HuH-7 (cell line): ENCODE measurements at places on chromosomes 12 and 14.

GRCh38 chr14:87411370-87411769 lies 581.6 kb downstream of the GALC start:
- no peak for DNase-seq

DNA sequence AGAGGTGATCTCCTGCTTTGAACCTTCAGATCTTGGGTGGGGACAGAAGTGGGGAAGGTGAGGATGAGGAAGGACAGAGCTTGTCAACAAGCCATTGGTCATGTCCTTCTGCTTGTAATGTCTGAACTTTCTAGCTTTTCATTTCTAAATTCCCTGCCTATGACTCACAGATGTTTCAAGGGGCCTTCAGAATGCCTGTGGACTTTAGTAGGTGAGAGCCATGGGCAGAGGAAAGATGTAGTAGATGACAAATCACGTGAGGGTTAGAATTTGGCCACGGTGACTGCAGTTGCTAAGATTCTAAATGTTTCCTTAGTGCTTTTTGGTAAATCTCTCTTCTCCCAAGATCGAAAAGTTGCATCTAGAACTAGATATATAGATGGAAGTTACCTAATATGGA lies 18.7 kb upstream of the CREBL2 start:
- DNase-seq: no peak

- no peak for DNase-seq
Measured at GRCh38 chr14:77194706-77195105, 13.1 kb downstream of the TMEM63C start.

DNA sequence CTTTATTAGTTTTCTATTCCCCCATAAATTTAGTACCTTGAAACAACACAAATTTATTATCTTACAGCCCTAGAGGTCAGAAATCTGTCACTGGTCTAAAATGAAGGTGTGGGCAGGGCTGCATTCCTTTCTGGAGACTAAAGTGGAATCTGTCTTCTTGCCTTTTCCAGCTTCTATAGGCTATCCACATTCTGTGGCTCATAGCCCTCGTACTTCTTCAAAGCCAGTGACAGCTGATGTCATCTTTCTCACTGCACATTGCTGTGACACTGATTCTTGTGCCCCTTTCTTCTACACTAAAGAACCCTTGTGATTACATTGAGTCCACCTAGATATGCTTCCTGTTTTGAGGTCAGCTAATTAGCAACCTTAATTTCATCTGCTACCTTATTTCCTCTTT lies 23.2 kb upstream of the DCN start:
- no peak for DNase-seq

DNA sequence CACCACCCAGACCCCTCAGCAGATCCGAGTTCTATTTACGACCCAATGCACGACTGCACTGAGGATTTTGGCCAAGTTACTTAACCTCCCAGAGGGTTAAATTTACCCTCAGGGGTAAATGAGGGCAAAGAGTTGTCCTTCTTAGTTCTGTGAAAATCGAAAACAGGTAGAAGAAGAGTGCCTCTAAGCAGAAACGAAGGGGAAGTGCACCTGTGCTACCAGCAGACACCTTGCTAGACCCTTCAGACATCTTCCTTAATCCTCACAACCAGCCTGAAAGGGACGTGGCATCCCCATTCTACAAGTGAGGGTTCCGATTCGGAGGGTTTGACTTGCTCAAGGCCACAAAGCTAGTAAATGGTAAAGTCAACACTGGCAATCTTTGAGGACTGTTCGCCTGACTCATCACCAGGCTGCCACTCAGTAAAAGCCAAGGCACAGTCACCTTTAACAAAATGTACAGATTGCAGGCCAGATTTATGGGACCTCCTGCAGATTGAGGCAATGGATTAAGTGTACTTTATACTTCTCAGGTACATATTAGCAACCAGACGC lies 1.6 kb downstream of the GSG1 start:
- no peak for DNase-seq

- no peak for DNase-seq
Measured at GRCh38 chr14:74636424-74637177, 24.6 kb upstream of the LTBP2 start.

DNA sequence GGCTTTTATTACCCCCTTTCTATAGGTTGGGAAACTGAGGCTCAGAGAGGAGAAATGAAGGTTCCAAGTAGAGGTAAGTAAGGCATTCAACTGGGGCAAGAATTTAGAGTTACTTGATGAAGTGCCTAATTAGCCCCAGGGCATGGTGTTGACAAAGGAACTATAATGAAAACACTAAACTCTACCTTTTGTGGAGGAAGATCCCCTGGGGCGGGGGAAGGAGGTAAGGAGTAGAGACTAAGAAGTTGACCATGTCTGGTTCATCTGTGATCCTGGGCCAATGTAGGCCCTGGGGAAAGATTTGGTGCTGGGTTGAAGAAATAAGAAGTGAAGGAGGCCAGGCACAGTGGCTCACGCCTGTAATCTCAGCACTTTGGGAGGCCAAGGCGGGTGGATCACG lies 16.2 kb upstream of the COX6A1 start:
- DNase-seq: no peak
